ENCODE measurements at places on chromosomes 7 and 10.
A peak's percentile ranks its signal among the peaks of the same experiment; 100 is the strongest.

GRCh38 chr7:1977059-1977875 is 255.5 kb downstream of the MAD1L1 start:
- no peak for DNase-seq

- DNase-seq, result no peak
These were observed 16.0 kb downstream of the PTPN12 start for GRCh38 chr7:77553123-77553522.

GRCh38 chr7:47255007-47255406 is 326.9 kb downstream of the TNS3 start:
- no peak for DNase-seq

DNA sequence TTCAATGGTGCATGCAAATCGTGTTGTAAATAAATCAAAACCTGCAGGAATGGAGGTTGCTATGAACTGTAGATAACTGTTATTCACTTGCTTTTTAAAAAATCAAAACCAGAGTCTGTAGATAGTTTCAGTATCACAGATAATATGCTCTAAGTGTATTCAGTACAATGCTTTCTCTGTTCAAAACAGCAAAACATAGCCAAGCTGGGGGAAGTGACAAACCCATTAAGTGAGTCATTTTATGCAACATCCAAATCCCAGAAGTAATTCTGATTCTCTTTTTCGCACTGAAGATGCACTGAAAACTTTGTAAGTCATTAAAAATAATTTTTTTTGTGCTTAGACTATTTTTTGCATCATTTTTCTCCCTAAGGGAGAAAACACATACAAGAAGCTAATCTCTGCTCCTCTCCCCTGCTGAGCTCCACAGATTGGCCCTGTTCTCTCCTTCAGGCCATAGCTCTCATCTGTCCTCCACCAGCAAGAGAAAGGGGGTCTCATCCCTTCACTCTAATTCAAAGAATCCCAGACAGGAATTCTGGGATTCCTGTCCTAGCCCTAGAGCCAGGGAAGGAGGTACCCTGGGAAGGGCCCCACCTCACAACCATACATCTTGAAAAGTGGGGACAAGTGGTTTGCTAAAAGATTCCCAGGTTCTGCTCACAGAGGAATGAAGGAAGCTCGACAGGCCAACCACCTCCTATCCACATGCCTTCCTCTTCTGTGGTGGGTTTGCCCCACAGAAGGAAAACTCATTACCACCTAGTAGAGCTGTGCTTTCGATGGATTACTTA is 4.9 kb downstream of the PRTFDC1 start:
- DNase-seq, result no peak

DNA sequence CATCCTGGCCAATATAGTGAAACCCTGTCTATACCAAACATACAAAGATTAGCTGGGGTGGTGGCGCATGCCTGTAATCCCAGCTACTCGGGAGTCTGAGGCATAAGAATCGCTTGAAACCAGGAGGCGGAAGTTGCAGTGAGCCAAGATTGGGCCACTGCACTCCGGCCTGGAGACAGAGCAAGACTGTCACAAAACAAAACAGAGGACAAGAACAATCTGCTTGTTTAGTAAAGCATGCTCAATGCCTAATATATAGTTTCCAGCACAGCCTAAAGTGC is 1.8 kb upstream of the SEC24C start:
- no peak for DNase-seq

DNA sequence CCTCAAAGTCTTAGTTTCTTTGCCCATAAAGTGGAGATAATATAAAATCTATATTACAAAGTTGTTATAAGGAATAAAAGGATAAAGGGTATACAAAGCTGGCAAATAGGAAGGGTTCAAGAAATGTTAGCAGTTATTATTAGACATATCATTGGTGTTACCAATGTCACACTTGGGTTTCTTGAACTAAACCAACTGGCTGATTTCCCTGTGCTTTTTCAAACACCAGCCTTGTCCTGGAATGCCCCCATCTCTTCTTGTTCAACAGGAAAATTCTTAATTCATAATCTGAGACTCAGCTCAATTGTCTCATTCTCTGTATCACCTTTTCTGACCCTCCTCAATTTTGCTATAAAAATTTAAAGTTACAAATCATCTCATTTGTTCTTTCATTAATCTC is 143.7 kb upstream of the LRRTM3 start:
- DNase-seq, result no peak

DNA sequence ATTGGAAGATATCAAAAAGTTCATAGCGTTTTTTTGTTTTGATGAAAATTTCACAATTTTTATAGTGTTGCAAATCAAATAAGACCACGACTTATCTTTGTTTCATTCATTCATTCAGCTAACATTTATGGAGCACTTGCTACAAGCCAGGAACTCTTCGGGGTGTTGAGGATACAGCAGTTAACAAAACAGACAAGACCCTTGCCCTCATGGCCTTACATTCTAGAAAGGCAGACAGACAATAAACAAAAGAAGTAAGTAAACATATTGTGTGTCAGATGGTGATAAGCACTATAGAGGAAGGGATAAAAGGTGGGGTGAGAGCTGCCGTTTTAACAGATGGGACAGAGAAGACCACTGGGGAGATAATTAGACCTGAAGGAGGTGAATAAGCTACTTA is 41.6 kb upstream of the GSAP start:
- no peak for DNase-seq

GRCh38 chr7:118109607-118110006 is 74.4 kb upstream of the LSM8 start:
- DNase-seq, result no peak

DNA sequence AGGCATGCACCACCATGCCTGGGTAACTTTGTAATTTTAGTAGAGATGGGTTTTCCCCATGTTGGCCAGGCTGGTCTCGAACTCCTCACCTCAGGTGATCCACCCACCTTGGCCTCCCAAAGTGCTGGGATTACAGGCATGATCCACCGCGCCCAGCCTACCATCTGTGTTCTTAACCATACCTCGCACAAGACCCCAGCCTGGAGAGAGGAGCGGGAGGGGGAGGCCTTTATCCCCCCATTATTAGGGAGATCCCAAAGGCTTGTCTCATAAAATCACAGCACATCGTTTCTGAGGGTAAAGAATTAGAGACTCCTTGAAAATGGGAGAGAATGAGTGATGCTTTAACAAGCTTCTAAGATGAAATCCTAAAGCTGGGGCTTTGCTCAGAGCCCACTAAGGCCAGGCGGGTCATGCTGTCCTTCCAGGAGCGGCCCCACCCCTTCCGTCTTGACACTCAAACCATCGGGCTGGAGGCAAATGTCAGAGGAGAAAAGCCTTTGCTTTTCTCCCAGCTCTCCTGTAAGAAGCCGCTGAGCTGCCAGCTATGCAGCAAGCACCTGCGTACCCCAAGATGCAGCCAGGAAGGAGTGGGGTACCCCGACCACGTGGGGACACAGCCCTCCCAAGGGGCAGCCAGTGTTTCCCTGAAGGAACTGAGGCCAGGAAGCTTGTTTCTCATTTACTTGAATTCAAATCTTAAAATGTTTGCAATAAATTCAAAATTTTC is 339.7 kb downstream of the PTPRN2 start:
- no peak for DNase-seq

DNA sequence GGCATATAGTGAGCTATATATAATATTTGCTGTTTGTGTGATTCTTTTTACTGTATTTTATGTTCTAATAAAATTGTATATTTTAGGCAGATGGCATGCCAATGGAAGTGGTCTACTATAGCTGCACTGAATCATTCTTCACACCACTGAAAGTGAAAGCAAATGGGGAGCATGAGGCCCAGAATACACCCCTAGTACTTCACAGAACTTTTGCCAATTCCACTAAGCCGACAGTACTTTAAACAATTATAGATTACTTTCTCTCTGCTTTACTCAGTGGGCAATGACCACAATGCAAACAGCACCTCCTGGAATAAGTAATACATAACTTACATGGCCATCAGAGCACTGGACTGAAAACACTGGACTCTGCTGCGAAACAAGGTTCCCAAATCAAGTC is 70.2 kb downstream of the ANKRD26 start:
- no peak for DNase-seq

DNA sequence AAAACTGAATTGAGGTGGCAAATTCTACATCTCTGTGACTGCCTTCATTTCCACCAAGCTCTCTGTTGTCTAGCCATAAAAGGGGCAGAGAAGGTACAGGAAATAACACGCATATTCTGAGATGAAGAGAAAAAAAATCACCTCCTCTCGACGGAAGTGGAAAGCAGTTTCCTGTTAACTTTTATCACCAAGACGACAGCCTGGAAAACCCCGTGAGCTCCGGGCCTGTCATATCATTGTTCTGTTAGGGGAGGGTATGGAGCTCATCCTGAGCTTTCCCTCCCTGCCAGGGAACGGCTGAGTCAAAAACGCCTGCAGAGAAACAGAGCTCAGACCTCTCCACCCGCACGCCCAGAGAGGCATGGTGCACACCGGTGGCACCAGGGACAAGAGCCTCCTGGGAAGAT is 200.3 kb downstream of the PRPF18 start:
- no peak for DNase-seq

DNA sequence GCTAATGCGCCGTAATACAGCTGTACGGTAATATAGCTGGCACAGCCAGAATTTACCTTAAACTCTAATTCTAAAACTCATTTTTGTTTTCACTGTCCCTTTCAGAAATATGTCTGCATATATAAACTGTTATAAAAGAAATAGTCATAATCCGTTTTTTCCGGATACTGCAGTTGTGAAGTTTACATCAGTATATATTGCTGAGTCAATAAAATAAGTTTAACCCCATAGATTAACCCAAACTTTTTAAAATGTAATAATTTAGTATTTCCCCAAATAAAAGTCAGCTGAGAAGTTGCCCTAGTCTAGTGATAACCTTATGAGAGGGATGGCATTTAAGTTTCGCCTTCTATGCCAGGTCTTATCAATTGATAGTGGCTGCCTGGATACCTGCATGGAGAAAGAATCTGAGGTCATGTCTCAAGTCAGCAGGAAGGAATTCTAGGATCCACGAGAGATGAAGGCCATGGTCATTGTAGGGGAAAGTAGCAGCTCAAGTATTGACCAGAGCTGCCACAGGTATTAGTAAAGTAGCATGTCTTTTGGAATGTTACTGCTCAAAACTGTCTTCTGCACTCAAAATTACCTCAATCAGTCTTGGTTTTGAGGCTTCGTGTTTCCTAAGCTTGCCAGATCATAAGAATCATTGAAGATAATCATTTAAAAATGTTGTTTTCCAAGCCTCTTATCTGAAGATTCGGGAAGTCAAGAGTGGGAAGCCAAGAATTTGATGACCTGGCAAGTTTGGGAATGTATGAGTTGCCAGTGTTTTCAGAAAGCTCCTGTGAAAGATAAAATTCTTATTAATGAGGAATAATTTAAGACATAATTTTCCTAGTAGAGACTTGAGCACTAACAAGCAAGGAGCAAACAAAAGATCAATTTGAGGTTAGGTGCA is 10.8 kb downstream of the PRPS1L1 start:
- no peak for DNase-seq

DNA sequence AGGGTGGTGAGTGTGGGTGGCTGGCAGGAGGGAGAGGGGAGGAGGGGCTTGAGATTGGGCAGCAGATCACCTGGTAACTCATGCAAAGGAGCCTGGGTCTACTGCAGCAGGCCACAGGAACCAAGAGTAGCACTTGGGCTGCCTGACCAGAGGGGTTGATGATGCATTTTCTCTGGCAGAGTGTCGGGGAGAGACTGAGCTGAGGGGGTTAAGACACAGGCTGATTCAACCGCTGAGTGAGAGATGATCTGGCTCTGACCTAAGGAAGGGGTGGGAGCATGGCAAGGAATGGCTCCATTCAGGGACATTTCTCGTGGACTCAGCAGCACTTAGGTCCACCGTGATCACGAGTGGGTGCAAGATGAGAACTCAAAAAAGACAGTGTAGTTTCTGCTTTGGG is 115.5 kb upstream of the STK17A start:
- no peak for DNase-seq

GRCh38 chr7:94022550-94022949 is 18.4 kb upstream of the BET1 start:
- no peak for DNase-seq

GRCh38 chr10:127947211-127947610 is 40.3 kb downstream of the PTPRE start:
- DNase-seq, result no peak

DNA sequence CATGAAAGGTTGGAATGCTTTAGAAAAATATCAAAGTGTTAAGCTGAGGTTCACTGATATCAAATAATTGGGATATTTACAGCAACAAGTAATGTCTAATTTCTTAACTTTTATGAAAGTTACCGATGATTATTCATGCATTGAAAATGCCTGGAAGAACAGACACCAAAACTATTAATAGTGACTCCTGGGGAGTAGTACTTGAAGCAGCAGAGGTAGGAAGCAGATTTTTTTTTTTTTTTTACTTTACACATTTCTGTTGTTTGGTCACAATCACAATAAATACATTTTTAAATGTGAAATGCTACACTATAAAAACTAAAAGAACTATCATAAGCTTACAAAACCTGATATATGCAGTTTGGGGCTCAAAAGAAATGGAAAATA is 70.5 kb upstream of the FGL2 start:
- DNase-seq, result no peak

DNA sequence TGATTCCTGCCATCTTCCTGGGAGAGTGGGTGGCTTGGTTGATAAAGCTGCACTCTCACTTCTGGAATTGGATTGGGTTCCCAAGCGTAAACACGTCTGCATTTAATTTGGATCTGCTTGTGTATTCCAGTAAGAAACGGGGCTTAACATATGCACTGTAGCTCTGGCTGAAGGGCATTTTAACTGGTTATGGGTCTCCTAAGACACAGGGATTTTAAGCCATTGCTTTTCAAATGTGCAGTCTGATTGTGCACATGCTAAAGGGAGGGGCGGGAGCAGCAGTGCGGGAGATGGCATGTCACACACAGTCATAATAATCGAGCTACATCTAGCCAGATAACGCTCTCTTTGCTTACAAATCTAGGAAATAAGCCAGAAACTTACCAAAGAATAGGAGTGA is 247.3 kb upstream of the LYZL1 start:
- DNase-seq, result peak; percentile 42

GRCh38 chr7:83451501-83452045 is 197.4 kb downstream of the SEMA3E start:
- peak; percentile 37 for DNase-seq

GRCh38 chr10:132609211-132609610 is 71.6 kb downstream of the INPP5A start:
- DNase-seq, result no peak

DNA sequence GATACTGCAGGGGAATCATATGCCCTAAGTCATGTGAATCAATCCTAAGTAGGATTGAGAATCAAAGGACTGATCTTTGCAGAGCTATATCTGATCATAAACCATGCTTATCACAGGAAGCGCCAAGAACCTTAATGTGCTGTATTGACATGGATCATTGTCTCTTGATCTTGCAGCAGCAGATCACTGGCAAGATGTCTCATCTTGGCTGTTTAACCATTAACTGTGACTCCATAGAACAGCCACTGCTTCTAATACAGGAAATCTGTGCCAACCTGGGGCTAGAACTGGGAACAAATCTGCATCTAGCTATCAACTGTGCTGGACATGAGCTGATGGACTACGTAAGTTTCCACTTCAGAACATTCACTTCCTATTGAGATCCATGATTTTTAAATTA is 21.6 kb downstream of the ENO4 start:
- no peak for DNase-seq

DNA sequence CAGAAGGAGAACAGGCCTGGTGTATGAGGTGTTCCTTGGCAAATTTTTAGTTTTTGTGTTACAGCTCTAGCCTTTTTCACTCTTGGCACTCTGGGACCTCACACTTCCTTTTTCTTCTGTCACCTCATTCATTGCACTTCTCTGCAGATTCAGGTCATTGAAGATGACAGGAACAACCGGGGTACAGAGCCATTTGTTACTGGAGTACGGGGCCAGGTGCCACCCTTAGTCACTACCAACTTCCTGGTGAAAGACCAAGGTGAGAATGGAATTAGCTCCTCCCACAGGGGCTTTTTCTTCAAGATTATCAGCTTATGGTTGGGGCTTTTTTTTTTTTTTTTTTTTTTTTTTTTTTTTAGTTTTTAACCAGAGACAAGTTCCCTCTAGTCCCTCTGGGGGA is 18.5 kb upstream of the CHCHD1 start:
- DNase-seq, result no peak

Data from eye (tissue), 1 donor.